ENCODE measurements at places on chromosomes 6 and 20.

DNA sequence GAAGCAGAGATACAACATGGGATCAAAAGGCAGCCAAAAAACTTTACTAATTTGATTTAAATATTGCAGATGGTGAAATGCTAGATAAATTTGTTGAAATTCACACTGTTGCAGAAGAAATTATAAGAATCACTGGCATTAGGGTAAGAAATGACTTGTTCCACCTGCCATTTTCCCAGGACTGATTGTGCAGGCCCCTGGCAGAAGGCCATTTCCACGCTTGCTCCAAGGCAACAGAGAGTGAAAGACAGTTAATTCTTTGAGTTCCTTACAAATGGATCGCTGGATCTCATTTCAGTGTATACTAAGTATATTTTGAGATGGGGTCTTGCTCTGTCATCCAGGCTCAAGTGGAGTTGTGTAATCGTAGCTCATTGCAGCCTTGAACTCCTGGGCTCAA, 67.0 kb upstream of the TMEM181 start:
- DNase-seq = no peak

GRCh38 chr20:41179961-41180360, 42.6 kb downstream of the PLCG1 start:
- no peak for DNase-seq

DNA sequence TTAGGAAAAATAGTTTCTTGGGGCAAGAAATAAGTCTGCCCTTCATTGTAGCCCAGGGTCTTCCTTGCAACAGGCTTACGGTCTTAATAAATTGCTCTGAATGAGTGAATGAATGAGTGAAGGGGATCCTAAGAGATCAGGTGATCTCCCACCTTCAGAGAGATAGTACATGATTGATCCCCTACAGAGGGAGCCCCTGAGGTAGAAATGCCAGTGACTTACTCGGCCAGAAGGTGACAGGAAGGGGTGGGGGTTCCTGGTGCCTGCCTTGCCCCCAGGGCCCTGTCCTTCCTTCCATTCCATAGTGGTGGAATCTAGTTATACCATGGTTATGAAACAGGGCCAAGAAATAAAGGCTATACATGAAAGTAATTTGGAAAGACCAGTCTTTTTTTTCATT, 215.3 kb upstream of the SSTR4 start:
- no peak for DNase-seq

GRCh38 chr6:16319813-16320532, 81.6 kb downstream of the GMPR start:
- DNase-seq = peak; percentile 99

Measured in GM23248 (cell line).